AG09319 (cell line): ENCODE measurements at places on chromosomes 11 and 22.

DNA sequence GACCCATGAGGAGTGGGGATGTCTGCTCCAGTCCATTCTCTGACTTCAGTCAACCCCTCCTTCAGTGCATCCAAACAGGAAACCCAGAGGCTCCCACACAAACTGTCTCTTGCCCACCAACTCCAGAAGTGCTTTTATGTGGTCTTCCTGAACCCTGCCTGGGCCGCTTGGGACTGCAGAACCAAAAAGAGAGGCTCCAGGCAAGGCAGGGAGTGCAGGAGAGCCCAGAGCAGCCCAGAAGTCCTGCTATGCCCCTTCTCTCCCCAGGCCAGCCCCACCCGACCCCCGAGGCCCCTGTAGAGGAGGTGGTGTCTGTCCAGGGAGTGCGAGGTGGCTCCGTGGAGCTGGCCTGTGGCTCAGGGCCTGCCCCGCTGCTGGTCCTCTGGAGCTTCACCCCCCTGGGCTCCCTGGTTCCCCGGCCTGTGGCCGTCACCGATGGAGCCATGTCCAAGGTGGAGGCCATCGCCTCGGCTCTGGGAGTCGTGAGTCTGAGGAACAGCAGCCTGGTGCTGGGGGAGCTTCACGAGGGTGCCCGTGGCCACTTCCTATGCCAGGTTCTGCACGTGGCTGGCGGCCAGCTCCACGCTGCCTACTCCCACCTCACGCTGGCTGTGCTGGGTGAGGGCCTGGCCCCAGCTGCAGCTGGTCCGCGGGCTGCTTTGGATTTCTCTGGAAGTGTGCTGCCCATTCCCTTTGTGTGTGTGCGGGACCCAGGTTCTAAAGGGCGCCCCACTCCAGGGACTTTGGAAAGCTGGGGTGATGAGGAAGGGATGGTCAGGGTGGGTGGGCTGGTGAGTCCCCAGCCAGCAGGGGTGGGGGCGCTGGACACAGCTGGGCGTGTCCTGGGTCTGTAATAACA lies 1.8 kb downstream of the VSIG10L2 start:
- DNase-seq = no peak

DNA sequence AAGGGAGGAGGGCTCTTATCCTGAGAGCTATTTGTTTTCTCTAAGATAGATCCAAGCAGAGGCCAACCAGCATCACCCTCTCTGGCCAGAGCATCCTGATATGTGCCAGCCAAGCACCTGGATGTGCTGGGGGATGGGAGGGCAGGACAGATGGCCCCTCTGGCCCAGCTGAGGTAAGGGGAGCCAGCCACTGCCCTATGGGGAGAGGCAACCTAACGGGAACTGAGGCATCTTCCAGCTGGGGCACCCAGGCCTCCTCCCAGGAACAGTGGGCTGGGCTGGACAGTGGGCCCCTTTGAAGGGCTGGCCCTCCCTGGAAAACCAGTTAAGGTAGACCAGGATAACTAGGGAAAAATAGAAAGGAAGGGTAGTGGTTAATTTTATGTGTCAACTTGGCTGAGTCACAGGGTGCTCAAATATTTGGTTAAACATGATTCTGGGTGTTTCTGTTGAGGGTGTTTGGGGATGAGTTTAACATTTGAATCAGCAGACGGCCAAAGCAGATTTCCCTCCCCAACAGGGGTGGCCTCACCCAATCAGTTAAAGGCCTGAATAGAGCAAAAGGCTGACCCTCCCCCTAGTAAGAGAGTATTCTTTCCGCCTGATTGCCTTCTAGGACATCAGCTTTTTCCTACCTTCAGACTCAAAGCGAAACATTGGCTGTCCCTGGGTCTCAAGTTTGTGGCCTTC lies 595.1 kb downstream of the BUD13 start:
- no peak for DNase-seq

DNA sequence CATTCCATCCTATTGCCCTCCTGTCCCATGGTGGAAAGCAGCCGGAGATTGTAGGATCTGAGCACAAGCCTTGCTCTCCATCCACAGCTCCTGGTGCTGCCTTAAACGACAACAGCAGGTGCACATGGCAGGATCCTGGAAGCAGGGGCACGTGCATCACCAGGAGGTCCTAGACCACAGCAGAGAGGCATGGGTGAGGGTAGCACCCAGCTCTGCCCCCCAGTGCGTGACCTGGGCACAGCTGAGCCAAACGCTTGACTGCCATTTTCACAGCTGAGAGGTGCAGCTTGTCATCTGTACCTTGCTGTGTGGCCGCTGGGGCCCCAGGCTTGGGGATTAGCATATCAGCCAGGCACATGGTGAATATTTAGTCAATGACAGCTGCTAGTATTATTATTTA lies 92.7 kb downstream of the NTM start:
- DNase-seq = no peak

- DNase-seq = no peak
Observed at GRCh38 chr11:19938866-19939265, 221.4 kb downstream of the DBX1 start.

- no peak for DNase-seq
Observed at GRCh38 chr11:64694821-64695365, 28.1 kb downstream of the NRXN2 start.

DNA sequence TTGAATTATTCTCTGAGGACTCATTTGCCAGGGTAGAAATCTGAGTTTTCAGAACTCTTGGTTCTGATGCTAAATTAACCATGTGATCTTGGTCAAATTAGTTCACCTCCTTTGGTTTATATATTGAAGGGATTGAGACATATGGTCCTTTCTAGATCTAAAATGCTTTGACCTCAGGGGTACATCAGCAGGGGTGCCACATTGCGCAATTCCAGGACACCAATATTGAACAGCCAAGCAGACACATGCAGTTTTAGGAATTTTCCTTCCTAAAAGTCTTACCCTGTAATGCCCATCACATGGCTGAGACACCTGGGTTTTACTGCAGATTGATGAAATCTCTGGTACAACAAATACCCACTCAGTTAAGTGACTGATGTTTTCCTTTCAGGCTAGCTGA lies 254.4 kb upstream of the NCAM1 start:
- no peak for DNase-seq

- DNase-seq = no peak
Observed at GRCh38 chr11:15291885-15292284, 177.2 kb downstream of the INSC start.

- no peak for DNase-seq
Observed at GRCh38 chr11:124759266-124760204, 2.6 kb downstream of the ESAM start.

- DNase-seq = no peak
Observed at GRCh38 chr11:43576803-43577521, 103.6 kb upstream of the HSD17B12 start.

DNA sequence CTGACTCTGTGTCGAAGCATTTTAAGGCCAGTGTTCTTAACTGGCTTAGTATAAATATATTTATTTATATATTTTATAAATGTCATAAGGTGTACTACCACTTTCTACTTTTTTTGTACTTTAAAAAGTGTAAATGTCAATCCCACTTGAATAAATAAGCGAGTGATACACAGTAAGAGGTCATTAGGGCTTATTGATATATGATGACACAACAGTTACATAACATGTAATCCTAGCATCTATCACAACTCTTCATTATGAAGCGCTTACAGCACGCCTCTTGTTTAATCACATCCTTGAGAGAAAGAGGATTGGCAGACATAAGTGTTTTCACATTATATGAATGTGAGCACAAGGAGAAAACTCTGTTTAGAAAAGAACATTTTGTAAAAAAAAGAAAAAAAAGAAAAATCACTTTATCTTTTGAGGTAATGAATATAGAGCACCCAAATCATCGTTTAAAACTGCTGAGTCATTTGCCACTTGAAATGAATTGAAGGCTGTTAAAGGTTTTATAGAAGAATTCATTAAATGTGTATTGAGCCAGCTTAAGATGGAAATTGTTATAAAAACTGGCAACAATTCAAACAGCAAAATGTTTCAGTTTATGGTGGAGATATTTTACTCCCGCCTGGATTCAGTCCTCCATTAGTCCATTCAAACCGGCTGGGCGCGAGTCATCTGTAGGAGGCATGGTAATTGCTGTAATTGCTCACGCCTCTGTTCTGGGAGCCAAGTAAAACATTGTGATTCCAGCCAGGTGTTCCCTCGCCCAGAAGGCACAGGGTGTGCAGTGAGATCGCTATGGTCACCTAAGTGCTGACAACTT lies 627.3 kb upstream of the KIRREL3 start:
- no peak for DNase-seq

DNA sequence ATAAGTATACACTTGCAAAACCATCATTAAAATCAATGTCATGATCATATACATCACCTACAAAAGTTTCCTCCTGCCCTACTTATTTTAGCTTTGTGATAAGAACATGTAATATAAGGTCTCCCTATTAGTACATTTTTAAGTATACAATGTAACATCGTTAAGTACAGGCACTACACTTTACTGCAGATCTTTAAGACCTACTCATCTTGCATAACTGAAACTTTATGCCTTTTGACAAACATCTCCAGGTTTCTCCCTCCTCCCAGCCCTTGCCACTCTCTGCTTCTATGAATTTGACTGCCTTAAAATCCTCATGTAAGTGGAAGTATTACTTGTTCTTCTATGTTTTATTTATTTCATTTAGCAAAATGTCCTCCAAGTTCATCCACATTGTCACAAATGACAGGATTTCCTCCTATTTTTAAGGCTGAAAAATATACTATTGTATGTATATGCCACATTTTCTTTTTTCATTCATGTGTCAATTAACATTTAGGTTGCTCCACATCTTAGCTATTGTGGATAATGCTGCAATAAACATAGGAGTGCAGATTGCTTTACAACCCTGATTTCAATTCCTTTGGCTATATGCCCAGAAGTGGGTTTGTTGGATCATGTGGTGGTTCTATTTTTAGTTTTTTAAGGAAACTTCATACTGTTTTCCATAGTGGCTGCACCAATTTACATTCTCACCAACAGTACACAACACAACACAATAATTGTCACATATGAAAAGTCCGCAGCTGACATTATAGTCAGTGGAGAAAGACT lies 471.1 kb upstream of the ANO3 start:
- no peak for DNase-seq

DNA sequence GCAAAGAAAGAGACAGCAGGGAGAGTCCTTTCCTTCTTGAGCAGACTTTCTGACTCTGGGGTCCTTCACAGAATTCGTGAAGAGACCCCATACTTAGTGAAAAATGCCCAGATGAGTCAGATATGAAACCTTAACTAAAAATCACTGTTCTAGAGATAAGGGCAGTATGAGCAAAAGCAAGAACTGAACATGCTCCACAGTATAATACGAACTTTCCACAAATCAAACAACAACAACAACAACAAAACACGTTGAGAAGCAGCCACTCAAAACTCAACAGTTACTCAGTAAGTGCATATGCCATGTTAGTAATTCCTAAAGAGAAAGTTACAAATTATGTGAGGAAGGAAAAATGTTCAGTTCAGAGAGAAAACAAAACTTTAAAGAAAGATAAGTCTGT lies 44.3 kb downstream of the PITPNB start:
- no peak for DNase-seq

- no peak for DNase-seq
Observed at GRCh38 chr11:93498641-93499040, 44.5 kb downstream of the SMCO4 start.

DNA sequence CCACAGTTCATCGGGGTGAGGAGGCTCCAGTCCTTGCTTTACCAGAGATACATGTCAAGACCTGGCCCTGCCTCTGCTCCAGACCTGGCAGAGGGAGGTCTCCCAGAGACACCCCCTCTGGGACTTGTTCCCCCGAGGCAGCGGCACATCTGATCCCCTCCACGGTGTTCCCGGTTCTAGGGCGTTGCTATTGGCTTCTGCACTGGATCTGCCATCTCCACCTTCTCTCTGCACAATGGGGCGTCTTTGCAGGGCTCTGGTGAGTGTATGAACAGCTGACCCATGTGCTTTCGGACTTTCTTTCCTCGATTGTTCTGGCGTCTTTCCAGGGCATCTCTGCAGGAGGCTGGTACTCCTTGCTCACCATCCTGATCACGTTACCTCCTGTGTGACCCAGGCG lies 930.4 kb downstream of the TBC1D22A start:
- DNase-seq = no peak

DNA sequence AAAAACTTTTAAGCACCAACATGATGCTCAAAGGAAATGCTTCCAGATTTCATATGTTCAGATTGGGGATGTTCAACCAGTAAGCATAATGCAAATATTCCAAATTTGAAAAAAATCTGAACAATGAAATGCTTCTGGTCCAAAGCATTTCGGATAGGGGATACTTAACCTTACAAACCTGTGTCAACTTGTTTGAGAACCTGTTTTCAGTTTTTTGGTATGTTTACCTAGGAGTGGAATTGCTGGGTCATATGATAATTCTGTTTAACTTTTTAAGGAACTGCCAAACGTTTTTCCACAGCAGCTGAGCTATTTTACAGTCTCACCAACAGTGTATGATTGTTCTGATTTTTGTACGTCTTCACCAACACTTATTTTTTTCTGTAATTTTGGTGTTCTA lies 23.7 kb downstream of the FAR1 start:
- no peak for DNase-seq

DNA sequence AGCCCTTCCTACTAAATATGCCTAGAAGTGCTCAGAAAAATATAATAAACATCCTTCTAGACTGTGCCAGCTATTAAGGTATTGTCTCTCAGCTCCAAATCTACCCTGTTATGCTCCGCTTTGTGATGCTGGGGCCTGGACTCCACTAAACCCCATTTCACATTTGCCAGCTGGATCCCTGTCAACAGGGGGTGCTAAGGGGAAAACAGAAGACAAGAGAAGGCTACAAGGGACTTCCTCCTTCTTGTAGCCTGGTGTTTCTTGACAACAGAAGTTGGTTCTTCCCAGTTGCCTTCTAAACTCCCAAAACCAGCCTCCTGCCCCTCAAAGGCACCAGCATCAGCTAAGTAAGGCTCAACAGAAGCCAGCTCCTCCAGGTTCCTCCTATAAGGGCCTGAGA lies 5.2 kb downstream of the NUMA1 start:
- no peak for DNase-seq

DNA sequence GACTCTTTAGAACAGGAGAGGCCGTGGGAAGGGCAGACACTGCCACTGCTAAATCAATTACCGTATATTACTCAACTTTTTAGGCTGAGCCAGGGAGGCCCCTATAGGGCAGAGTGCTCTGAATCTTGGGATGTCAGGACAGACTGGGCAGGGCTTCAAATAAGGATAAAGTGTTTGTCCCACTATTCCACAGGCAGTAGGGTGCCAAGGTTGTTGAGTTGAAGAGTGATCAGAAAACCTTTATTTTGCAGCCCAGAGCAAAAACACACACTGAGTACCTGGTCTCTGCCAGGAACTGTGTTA lies 1.6 kb upstream of the B4GAT1 start:
- DNase-seq = no peak

DNA sequence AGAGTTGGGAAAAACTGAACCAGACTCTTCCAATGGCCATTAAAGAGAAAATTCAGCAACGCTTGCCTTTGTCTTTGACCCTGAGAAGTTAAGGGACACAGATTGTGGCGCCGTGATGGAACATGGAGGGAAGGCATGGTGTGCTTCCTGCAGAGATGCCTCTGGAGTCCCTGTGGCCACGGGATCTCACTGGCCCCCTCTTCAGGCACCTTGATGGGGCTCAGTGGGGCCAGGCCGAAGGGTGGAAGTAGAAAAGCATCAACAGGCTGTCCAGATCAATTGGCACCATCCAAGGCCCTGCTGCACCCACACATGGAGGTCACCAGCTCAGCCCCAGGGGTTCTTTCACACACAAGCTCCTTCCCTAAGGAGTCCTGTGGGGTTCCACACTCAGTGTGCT lies 42.9 kb downstream of the MORC2 start:
- DNase-seq = no peak

GRCh38 chr22:46105494-46106278 lies 44.6 kb upstream of the PPARA start:
- no peak for DNase-seq

- no peak for DNase-seq
Observed at GRCh38 chr11:23404225-23405160, 544.2 kb upstream of the CCDC179 start.
